ENCODE measurements at places on chromosomes 1 and 21.

GRCh38 chr1:231924180-231924579 lies 297.6 kb downstream of the DISC1 start:
- DNase-seq, result no peak

DNA sequence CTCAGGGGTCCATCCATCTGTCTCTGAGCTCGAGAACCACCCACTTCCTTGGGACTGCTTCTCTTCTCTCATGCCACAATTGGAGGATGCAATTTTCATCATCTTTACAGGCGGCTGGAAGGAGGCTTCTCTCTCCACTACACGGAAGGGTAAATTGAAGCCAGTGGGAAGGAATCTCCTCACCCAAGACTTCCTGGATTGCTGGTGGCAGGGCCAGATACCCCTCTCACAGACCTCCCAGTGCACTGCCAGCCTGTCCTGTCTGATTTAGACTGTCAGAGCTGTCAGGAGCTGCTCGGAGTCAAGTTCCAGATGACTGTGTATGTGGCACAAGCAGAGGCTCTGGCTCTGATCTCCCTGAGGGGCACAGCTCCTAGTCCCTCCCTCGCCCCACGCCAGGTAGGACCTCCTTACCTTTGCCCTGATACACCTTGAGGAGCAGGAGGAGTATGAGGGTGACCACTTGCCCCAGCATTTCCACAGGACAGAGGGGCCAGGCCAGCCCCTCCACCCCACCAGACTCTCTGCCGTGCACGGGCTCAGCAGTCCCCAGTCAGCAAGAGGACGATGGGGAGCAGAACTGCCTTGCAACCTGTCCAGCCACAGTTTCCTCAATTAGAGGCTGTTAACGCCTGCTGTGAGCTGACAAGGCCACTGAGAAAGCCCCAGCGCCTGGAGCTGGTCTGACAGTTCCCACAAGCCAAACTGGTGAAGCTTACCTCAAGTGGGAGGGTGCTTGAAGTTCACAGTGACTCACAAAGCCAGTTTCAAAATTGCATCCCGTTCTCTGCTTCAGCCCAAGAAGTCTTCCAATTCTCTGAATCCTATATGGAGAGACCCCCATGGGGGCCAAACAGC lies at the start of gene CD244:
CD244 (minus strand) TSS at position 685 of the 858 bp plus-strand sequence; CDS start at position 475, 210 bp downstream.
- no peak for DNase-seq

GRCh38 chr21:39934895-39935294 lies 67.7 kb downstream of the PCP4 start:
- no peak for DNase-seq

- DNase-seq, result no peak
Observed at GRCh38 chr1:29392486-29393450, 156.4 kb downstream of the PTPRU start.

DNA sequence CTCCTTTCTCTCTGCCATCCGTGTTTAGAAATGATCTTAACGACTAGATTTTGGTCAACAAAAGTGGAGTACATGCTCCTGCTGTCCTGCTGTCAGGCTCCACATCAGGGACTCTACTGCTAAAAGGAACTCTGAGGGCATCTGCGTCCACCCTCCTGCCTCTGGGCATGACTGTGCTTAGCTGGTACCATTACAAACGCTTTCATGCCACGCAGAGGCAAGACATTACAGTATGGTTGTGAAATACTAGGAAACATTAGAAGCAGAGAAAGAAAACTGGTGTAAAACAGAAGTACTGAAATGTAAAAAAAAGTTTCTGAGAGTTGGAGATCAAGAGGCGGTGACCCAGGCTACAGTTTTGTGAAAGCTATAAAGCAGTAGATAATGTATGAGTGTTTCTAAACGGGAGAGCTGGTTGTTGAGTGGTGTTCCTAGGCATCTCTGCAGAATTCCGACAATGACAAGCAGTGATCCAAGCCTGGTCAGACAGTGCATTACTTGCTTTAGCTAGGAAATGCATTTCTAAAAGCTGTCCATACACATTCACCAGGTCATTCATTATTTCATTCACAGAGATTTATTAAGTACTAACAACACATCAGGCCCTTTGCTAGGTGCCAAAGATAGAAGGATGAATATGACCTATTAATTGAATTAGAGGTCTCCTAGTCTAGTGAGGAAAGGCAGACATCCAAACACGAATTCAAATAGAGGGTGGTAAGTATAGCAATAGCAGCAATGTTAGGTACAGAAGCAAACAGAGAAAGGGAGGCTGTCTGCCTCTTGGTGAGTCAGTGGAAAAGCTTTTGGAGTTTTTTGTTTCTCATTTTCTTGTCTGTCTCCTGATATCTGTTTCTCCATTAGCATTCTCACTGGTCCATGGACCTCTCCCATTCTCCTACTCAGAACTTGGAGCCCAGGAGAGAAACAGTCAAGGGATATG lies 401.9 kb downstream of the LMO4 start:
- DNase-seq, result no peak

GRCh38 chr1:105632342-105633196 lies 1423.9 kb upstream of the PRMT6 start:
- DNase-seq, result peak; percentile 39

- no peak for DNase-seq
Observed at GRCh38 chr21:44905728-44906090, 15.0 kb downstream of the ITGB2 start.

DNA sequence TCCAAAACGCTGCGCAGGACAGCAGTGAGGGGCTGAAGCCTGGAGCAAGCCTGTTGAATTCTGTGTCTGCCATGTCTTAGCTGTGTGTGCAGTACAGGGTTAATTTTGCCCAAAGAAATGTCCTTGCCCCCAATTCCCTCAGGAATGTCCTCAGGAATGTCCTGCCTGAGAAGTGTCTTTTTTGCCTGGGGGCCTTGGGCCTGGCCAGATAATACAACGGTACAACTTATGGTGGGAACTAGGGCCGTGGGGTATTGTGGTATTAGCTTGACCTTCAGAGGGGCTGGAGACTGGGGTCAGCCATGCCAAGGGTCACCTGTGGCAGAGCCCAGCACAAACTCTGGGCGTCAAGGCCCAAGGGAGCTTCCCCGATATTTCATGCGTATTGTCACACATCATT lies 107.7 kb downstream of the AJAP1 start:
- DNase-seq, result no peak

GRCh38 chr1:10730985-10731384 lies 65.5 kb downstream of the CASZ1 start:
- peak; percentile 74 for DNase-seq

DNA sequence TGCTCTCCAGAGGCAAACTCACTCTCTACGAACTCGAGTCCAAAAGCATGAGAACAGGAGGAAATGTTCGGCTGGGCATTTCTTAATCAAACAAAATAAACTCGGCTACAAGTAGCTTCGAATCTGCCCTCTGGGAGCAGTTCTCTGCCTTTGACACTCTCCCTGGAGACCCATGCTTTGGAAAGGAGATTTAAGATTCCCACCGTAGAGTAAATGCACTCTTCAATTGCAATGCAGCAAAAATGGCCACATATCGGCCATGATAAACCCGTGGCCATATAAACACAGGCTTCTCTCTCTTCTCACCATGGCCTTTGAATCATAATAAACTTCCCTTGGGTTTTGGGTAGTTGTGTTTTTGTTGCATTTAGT lies 215.4 kb downstream of the TOMM20 start:
- no peak for DNase-seq

DNA sequence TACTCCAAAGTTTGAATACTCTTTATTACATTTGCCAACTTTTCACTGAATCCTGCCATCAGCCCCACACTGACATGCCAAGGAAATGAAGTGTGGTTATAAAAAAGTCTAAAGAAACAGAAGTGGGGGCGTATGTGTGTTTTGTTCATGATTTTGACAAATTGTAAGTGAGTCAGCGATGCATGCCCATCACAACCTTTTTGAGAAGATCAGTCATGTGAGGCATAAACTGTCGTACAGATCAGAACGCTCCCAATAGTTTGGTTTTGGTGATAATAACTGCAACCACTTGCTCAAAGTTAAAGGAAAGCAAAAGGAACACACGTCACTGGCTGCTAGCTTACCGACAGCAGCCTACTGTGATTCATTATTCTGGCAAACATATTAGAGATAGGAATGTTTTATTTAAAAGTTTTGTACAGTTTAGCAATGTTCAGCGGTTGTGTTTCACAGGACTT lies 95.6 kb downstream of the RGS2 start:
- DNase-seq, result peak; percentile 34

DNA sequence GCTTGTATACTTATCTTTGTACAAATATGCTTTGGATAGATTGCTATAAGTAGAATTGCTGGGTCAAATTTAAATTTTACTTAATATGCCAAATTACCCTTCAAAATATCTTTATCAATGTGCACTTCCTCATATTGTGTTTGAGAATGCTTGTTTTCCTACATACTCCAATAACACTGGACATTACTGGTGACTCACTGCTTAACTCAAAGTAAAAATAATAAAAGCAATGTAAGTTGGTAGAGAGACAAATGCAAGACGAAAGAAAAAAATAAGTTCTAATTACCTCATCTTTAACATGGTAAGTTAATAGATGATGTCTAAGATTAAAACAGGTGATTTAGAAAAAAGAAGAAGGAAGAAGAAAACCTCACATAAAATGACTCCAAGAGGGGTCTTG lies 7.9 kb upstream of the SH3GLB1 start:
- no peak for DNase-seq

DNA sequence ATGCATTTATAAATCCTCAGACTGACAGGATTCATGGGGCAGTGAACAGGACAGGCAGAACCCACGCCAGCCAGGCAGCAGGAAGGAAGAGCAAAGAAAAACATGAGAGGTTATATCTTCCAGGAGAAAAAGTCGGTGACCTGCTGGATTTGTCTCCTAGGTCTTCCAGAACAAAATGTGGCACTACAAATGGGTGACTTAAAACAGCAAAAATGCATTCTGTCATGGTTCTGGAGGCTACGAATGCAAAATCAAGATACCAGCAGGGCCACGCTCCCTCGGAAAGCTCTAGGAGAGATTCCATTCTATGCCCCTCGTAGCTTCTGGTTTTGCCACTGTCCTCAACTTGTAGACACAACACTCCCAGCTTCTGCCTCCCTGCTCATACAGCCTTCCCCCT lies 63.4 kb downstream of the PSMG1 start:
- no peak for DNase-seq

- DNase-seq, result no peak
Observed at GRCh38 chr1:109243860-109244552, 5.3 kb upstream of the CELSR2 start.

GRCh38 chr1:33082575-33083108 lies 1.7 kb downstream of the AZIN2 start:
- DNase-seq, result no peak

DNA sequence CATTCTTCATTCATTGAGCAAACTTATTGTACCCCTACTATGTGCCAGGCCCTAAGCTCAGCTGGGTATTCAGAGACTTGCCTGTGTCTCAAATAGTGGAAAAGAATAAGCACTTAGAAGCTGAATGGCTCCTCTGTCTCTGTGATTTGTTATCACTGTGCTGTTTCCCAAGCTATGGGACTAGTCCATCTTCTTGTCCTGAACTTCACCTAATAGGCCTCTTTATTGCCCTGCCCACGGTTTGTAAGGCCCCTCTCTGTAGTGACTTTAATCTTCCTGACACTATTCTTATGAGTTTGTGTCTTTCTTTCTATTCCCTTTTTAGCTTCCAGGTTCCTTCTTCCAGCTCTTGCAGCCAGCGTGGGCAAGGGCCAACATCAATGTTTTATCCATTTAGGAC lies 85.4 kb upstream of the LPGAT1 start:
- no peak for DNase-seq

- no peak for DNase-seq
Observed at GRCh38 chr1:34901919-34902318, 27.5 kb downstream of the DLGAP3 start.

Data from kidney epithelial cell (primary cell).